Motor neuron (in vitro differentiated cells): ENCODE measurements at places on chromosomes 7 and 10. TPM values are rescaled to one million over a fixed set of nuclear protein-coding genes. Genes with fewer than 3 reads are reported as not detected.

SLC25A40 gene
- total RNA-seq, result 14.1 and 17.4 TPM in 2 replicates

DKK1 gene
- total RNA-seq, result 5.6 and 6.0 TPM in 2 replicates

SPDYE11 gene
- 0.73 and 0.88 TPM in 2 replicates for total RNA-seq

STEAP1B gene
- total RNA-seq, result 0.11 and 1.2 TPM in 2 replicates

CREB5 gene
- 20.1 and 23.1 TPM in 2 replicates for total RNA-seq

LYZL1 gene
- total RNA-seq, result not detected in 2 replicates
